Right ventricle myocardium inferior (tissue), 1 donor: ENCODE measurements at places on chromosomes 1 and 21. TPM values are rescaled to one million over a fixed set of nuclear protein-coding genes. Genes with fewer than 3 reads are reported as not detected.

DNA sequence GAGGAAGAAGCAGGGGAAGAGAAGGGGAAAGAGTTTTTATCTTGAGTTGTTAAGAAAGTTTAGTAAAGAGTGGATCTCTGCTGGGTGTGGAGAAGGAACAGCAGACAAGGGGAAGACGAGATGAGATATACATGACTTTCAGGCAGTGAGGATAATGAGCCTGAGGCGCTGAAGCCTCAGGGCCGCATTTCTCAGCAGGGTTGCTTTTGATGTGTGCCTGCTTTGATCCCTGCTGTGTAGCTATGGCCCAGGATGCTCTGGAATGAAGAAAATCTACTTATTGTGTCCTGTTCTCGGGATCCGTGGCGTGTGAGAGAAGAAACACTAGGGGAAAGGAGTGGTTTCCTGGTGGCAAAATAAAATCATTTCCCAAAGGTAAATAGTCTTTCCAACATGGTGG, 15.1 kb upstream of the RPE65 start:
- DNase-seq: no peak

The PDZK1IP1 gene
- total RNA-seq: not detected

DNA sequence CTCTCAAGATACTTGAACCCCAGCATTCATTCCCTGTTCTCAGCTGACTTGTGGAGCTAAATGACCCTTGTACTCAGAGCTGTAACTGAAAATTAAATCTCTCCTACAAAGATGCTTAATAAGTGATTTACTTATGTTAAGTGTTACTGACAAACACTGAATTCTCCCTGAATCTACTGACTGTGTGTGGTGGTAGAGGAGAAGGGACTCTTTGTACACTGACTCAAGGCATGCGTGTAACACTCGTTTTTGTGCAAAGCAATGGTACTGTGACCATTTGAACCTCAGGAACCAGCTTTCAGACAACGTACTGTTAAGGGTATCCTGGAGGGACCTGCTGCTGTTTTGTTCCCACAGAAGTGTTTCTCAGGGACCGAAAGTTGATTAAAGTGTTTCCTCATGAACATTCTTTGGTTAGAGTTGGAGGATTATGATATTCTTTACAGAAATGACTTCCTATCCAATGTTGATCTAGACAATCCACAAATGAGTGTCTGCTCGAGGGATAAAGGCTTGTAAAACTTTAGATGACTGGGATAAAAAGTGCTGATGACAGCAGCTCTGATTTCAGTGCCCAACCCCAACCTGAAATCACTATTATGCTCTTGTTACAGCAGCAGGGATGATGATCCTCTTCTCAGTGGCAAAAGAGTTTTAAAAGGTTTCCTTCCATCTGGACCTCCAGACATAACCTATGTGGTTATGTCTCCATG, 12.8 kb downstream of the RGL1 start:
- DNase-seq: no peak

DNA sequence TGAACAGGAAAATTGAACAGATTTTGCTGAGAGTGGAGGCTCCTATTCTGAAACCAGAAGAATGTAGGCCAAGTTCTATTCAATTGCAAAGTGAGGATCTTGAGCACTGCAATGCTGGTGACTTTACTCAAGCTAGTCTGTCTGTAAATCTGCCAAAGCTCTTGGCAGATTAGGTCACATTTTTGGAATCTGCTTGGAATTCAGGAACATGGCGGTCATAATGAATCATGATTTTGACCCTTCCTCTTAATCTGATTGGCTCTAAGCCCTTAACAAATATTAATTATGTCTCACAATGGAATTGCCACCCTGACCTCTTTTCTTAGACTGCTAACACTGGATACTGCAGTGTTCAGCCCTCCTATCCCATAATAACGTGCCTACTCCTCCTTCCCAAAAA, 7.2 kb upstream of the GNG12 start:
- no peak for DNase-seq

DNA sequence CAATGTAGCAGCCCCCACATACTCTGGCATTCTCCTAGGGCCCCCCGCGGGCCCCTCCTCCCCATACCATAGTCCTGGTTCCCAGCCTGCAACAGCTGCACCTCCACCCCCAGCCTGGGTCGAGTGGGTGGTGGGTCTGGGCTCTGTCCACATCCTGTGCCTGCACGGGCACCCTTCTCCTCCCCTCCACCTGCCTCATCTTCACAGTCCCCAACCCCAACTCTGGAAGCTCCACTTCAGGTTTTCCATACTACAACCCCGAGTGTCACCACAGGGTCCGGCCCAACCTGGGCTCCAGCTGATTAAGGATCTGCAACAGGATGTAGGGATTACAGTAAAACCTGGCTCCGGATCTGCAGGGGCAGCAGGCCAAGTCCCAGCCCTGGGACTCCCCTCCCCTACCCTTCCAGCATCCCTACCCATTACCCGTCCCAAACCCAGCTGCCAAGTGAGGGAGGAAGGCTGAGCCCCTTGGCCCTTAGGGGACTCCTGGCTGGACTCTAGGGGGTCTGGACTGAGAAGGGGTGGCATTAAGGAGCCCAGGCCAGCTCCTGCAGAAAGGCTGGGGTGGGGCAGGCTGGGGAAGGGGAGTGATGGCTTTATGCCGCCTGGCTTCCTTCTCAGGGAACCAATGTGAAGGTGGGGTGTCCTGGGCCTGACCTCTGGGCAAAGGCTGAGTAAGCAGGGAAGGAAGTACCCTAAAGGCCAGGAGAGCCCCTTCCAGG, 116.8 kb downstream of the CASZ1 start:
- DNase-seq: no peak
